ENCODE measurements at places on chromosomes 3 and 15. TPM values are rescaled to one million over a fixed set of nuclear protein-coding genes. Genes with fewer than 3 reads are reported as not detected.

GRCh38 chr3:52470920-52471319, 15.5 kb downstream of the NISCH start:
- DNase-seq = no peak

- no peak for DNase-seq
Observed at GRCh38 chr3:117751651-117752050, 1042.1 kb downstream of the TUSC7 start.

ZNF80 gene
- total RNA-seq = not detected

RBP2 gene
- total RNA-seq = not detected

AZI2 gene
- 71.9 TPM for total RNA-seq

STAB1 gene
- 116 TPM for total RNA-seq

GRCh38 chr3:5051772-5052171, 70.3 kb upstream of the ARL8B start:
- DNase-seq = no peak

SNX33 gene
- 47.6 TPM for total RNA-seq

DNA sequence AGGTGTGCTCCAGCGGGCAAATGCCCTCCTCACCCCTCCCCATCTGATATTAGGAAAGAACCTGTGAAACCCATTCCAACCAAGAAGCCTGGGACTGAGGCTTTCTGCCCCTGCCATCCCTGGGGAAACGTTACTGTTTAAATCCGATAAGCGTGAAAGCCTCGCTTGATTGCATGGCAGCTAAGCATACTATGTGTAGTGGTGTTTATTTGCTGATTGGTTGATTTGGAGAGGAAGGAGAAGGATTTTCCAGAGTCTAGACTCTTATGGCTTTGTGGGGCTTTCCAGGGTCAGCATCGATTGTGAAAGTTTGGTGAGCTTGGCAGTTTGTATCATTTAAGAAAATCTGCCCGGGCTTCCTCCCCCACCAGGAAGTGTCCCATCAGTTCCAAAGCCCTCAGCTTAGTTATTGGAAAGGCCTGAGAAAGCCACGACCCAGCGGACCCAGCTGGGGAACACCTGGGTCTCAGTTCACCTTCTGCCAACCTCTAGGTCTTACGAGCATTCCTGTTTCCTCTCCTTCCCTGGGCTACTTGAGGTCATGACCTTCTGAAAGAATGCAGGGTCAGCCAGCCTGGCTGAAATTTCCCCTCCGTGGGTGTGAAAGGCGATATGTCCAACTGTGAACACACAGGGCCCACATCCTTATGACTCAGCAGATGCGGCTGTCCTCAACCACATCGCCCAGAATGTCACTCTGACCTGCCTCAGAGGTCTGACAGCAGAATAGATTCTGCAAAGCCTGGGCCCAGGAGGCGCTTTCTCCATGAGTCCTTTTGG, 62.8 kb upstream of the HERC1 start:
- no peak for DNase-seq

DPPA2 gene
- not detected for total RNA-seq

LRRC3B gene
- 0.52 TPM for total RNA-seq

- DNase-seq = no peak
Observed at GRCh38 chr15:52228921-52229320, 37.7 kb upstream of the GNB5 start.

- DNase-seq = no peak
Observed at GRCh38 chr3:149356044-149356592, 21.3 kb downstream of the TM4SF1 start.

GRCh38 chr3:31132132-31132769, 237.8 kb upstream of the GADL1 start:
- no peak for DNase-seq

SLC9A9 gene
- total RNA-seq = 13.4 TPM

Measured in esophagus muscularis mucosa (tissue), 4 donors.